CD4-positive, alpha-beta T cell treated with Interleukin-6 at 100 ng/mL for 8 hours (primary cell): ENCODE measurements at places on chromosomes 7 and 10.

DNA sequence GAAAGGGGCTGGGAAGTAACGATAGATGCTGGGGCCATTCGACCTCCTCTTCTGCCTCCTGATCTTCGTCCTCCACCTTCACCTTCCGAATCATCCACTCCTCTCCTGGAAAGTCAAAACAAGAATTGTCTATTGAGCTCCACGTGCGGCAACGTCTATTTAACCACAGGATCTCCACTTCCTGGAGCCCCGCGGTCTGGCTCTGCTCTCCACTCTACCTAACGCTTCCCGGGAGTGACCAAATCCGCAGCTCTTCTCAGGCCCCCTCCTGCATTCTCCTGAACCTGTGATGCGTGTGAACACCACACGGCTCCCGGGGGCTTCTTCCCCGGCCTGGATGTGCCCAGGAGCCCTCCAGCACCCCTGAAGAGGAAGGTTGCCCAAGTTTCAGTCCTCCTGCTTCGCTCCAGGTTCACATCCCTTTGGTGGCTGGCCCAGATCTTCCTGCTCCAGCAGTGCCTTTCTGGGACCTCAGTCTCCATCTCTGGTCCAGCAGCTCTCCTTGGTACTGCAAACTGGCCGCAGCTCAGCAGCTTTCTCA is 7.2 kb downstream of the ZNF467 start:
- no peak for DNase-seq

DNA sequence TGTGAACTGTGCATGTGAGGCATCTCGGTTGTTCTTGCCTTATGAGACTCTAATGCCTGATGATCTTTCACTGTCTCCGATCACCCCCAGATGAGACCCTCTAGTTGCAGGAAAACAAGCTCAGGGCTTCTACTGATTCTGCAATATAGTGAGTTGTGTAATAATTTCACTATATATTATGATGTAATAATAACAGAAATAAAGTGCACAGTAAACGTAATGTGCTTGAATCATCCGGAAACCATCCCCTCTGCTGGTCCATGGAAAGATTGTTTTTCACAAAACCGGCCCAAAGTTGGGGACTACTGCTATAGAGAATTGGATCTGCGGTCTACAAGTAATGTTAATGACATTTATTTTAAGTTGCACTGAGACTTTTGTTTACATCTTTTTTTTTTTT is 126.7 kb downstream of the TPST1 start:
- DNase-seq = no peak

DNA sequence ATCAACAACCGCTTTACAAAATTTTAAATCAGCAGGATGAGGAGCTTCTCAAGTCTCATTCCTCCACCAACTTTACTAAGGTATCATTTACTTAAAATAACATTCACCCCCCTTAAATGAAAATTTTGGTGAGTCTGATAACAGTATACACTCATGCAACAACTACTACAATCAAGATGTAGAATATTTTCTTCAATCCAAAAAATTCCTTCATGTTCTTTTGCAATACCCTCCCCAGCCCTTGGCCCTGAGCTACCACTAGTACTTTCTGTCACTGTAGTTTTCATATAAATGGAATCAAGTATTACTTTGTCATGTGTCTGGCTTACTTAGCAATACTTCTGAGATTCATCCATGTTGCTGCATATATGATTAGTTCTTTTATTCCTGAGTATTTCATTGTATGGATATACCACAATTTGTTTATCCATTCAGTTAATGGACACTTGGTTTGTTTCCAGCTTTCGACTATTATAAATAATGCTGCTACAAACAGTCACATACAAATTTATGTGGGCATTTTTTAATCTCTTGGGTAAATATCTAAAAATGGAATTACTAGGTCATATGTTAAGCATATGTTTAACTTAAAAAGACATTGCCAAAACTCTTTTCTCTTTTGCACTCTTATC is 43.0 kb downstream of the NT5C2 start:
- no peak for DNase-seq

- DNase-seq = no peak
Observed at GRCh38 chr7:9217204-9217603, 783.8 kb downstream of the NXPH1 start.

DNA sequence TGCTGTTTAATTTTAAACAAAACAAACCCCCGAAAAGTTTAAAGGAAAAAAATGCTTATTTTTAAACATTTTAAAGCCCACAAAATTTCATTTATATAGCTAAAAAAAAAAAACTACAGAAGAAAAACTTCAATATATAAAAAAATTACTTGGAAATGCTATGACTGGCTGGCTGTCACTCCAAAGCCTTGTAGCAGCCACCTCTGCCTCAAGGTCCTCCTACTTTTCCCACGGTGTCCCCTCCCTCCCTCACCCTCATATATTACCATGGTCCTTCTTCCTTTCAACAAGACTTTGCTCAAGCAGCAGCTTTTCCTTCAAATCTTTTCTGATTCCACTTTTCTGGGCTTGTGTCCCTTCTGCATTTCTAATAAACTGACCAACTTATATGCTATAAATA is 122.0 kb downstream of the TPK1 start:
- DNase-seq = no peak

DNA sequence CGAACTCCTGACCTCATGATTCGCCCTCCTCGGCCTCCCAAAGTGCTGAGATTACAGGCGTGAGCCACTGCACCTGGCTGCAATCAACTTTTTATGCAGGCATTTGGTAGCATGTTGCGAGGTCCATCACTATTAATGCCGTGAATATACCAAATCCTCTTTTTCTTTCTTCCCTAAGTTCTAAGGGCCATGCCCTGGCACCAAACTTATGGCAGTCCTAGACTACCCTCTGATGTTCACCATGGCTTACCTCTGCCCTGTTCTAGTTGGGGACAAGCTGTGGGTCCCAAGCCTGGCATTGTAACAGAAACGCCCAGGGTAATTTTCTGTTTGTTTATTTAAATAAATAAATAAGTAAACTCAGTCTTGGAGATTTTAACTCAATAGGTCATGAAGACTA is 13.3 kb downstream of the PRSS2 start:
- DNase-seq = no peak

DNA sequence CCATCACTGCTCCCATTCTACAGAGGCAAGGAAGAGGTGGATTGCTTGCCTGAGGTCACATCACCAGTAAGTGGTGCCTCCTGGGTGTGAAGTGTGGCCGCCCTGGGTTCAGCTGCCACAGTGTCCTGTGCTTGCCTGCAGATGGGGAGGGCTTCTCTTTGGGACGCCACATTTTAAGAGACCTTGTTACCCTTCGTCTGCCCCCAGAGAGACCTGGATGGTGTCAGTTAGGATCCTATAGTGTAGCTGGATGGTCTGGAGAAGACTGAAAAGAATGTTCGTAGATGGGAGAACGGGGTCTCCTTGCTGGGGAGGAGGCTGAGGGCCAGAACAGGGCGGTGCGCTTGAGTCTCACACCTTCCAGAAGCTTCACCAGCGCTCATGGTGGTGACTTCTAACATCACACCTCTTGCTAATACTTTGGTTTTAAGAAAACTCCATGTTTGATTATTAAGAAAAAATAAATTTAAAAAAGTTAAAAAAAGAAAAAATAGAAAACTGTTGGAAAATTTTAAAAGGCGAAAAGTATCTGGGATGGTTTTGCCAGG is 2.3 kb downstream of the DOCK1 start:
- no peak for DNase-seq

DNA sequence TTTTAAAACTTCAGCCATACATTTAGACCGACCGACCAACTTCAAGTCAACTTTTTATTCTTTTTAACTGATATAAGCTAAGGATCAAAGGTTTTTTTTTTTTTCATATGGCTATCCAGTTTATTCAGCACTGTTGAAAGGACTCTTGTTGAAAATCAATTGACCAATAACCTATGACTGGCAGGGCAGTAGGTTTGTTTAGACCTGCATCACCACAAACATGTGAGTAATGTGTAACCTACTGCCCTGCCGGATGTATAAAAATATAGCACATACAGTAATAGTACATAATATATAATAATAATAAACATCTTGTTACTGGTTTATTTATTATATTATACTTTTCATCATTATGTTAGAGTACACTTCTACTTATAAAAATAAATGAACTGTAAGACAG is 434.6 kb upstream of the SEMA3A start:
- DNase-seq = no peak

- DNase-seq = no peak
Observed at GRCh38 chr10:16870331-16870730, 53.1 kb upstream of the RSU1 start.

DNA sequence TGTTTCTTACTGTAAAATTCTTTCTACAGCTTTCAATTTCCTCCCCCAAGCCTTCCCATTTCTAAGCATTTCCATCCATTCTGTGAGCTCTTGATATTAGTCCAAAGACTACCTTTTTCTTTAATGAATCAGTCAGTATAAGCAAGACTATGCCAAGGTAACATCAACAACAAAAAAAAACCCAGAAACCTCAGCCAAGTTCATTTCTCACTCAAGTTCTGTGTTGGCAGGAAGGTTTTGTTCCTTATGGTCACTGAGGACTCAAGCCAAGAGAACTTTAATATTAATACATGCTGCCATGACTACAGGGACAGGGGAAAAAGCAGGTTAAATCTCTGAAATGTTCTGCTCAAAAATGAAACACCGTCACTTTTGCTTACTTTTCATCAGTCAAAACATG is 621.2 kb upstream of the NRP1 start:
- no peak for DNase-seq

GRCh38 chr10:77027576-77027975 is 610.0 kb downstream of the KCNMA1 start:
- no peak for DNase-seq

- no peak for DNase-seq
Observed at GRCh38 chr7:75916259-75916658, 1.3 kb downstream of the POR start.

GRCh38 chr10:63593576-63593975 is 72.4 kb downstream of the REEP3 start:
- DNase-seq = no peak

- DNase-seq = no peak
Observed at GRCh38 chr10:5576780-5577624, 52.2 kb downstream of the CALML3 start.
